ENCODE measurements at places on chromosomes 4 and X.

DNA sequence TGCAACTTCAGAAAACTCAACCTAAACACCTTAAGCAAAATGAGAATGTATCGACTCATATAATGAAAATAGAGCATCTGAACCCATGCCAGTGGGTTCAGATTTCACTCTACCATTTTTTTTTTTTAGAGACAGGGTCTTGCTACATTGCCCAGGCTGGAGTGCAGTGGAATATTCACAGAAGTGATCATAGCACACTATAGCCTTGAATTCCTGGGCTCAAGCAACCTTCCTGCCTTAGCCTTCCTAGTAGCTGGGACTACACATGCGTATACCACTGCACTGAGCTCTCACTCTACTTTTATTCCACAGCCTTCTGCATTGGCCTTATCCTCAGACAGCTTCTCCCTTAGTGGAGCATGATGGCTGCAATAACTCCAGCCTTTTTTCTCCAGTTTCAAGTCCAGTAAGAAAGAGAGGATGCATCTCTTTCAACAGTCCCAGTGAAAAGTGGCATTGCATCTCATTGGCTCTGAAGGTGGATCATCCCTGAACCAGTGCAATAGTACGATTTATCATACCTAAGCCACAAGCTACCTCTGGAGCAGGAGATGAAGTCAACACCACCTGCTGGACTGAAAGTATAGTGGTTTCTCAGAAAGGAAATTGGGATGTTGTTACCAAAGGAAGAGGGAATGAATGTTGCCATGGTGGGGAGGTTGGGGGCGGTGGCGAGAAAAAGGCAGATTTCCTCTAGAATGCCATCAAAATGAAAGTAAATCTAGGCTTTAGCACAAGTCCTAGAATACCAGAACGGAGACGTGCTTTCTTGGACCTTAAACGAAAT, 2.0 kb upstream of the SOD3 start:
- no peak for DNase-seq

DNA sequence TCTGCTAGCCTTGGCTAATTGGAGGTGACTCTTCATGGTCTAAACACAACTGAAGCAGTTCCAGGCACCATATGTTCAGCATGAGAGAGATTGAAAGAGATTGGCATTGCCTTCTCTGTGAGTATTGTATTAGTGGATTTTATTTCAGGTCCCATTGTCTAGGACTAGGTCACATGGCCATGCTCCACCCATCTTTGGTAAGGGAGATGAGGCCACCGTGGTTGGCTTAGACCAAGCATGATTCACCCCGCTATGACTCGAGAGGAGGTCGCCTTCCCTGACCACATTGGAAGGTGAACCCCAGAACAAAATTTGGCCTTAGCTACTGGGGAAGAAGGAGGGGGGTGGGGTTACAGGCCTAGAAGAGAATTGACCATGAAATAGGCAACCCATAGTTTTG, 109.9 kb upstream of the BCOR start:
- no peak for DNase-seq

DNA sequence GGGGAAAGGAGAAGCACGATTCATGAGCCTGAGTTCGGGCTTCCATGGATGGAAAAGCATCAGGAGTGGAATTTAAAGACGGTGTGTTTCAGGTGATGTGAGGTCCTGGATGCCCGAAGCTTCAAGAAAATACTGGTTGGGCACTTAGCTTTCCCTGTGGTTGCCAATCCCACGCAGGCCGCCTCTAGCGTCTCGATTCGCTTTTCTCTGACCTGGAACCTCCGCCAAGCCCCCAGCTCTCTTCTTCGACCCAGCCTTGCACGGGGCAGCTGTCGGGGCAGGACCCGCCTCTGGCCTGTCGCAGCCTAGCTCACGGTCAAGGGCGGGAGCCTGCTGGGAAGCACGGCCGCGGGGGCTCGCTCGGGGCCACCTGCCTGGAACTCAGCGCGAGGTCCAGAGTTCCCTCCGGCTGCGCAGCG, 308 bp upstream of the TLR2 start:
- no peak for DNase-seq

GRCh38 chrX:46722742-46723568, 36.0 kb downstream of the SLC9A7 start:
- DNase-seq: peak; percentile 28

DNA sequence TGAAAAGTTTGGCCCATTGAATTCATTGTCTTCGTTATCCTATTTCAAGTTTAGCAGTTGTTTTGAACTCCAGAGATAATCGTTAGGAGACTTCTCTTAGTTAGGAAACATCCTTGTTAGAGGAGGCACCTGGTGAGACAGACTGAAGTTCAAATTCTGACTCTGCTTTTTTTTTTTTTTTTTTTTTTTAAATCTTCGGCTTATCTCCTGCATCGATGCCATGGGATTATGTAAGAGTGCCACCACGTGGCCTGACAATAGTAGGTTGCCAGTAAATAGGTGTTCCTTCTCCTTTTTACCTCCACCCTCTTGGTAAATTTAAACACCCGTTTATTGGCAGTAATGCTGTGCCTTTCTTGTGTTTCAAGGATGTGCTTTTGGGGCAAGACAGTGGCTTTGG, 149.3 kb downstream of the SOWAHB start:
- DNase-seq: peak; percentile 46

DNA sequence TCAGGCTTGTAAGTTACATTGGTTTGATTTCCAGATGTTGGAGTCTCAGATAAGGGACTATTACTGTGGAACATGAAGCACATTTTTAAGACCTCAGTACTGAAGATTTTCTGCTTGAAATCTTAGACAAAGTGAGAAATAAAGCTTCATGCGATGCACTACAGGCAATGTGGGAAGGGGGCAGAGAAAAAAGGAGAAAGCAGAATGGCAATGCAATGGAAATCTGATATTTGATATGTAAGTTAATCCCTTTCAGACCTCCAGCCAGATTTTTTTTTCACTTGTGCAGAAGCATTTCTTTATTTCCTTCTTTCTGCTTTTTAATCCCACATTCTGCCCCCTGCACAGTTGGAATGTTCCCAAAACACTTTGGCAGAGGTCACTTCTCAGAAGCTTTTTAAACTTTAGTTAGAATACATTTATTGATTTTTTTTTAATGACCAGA, 174.3 kb downstream of the ADGRL3 start:
- DNase-seq: no peak

GRCh38 chr4:153039542-153040185, 103.5 kb downstream of the FHDC1 start:
- no peak for DNase-seq

DNA sequence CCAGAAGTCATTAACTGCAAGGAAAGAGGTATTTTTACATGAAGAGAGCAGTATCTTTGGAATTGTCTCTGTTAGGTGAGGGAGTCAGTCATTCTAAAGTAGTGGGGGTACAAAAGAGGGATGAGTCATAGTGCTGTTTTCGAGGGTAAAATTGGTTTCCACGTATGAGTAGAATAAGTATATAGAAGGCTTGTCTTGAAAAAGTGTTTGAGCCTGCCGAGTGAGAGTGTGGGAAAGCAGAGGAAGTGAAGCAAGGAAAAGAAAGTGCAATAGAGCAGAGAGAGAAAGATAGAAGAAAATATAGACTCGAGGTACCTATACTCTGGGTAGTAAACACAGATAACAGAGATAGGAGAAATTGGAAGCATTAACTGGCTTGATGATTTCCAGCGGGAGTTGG, 696.4 kb downstream of the DMD start:
- no peak for DNase-seq

GRCh38 chr4:16573739-16574138, 324.7 kb downstream of the LDB2 start:
- DNase-seq: no peak

DNA sequence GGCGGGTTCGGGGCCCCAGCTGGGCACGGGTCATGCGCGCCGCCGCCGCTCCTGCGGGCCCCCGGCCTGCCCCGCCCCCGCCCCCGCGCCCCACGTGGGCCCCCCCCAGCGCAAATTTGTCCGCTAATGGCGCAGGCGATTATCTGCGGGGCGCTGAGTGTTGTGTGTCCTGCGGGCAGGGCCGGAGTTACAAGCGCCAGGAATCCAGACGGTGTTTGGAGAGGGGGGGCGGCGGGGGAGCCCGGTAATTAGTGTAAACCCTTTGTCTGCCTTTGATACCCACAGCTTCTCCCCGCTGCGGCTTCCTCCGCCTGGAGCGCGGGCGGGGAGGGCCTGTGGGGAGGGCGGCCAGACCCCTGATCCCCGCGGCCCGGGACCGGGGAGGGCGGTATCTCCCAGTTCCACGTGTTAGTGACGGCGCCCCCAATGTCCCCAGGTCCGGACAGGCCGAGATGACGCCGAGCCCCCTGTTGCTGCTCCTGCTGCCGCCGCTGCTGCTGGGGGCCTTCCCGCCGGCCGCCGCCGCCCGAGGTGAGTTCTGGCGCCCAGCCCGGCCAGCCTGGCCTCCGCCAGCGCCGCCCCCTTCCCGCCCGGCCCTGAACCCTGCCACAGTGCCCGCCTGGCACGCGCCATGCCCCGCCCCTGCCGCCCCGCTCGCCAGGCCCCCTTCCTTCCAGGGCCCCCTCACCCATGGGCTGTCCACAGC, 761 bp downstream of the FGFRL1 start:
- DNase-seq: peak; percentile 63

DNA sequence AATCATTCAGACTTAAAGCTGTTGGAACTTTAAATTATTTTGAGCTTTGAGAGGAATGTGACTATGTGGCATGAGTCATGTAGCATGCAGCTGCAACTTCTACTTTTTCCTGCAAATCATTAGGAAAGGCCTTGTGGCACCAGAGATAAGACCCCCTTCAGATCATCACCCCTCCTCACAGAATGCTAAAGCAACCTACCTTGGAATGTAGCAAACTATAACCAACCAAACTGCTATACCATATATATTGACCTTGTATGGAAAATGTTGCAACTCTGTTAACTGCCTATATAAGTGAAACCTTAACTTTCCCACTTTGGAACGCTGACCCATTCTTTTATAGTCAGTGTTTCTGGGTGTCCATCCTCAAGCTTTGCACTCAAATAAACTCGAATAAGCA, 32.0 kb downstream of the ATXN3L start:
- DNase-seq: no peak

DNA sequence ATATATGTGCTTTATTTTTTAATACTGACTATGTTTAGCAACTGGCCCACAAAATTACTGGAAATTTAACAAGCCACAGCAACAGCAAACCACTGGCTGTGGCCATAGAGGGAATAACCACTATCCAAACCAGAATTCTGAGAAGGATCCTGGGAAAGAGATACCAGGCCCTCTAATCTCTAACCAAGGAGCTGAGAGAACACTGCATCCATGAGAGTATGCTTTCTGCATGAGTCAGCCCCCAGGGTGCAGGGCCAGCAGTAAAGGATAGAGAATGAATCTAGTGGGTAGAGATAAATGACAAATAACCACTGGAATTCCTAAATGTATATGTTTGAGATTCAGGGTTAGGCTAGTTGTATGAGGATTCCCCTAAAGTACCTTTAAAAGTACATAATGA, 221.8 kb downstream of the KIT start:
- DNase-seq: peak; percentile 42

GRCh38 chr4:26931451-26931850, 70.8 kb downstream of the STIM2 start:
- no peak for DNase-seq

DNA sequence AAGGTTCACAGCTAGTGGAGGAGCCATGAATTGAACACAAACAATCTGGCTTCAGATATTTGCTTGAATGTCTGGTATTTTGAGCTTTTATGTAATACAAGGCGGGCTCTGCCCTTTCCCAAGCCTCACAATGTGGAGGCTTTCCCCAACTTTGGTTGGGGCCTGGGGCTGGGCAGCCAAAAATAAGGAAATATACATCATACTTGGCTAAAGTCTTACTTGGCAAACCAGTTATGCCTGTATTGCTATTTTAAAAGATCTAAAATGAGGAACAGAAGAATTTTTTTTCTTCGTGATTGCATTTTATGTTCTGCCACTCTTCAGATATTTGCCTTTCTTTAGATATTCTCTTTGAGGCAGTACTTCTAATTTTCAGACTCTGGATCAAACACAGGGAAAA, 26.1 kb downstream of the ARFIP1 start:
- no peak for DNase-seq

DNA sequence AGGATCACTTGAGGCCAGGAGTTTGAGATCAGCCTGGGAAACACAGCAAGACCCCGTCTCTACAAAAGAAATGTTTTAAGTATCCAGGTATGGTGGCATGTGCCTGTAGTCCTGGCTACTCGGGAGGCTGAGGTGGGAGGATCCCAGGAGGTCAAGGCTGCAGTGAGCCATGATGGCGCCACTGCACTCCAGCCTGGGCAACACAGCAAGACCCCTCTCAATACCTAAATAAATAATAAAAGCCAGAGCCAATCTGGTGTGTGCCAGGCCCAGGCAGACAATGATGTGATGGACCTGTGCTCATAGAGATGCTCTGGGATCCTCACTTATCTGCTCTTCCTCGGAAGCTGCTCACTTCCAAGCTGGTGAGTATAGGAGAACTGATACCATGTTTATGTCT, 18.2 kb upstream of the SASH3 start:
- DNase-seq: no peak

DNA sequence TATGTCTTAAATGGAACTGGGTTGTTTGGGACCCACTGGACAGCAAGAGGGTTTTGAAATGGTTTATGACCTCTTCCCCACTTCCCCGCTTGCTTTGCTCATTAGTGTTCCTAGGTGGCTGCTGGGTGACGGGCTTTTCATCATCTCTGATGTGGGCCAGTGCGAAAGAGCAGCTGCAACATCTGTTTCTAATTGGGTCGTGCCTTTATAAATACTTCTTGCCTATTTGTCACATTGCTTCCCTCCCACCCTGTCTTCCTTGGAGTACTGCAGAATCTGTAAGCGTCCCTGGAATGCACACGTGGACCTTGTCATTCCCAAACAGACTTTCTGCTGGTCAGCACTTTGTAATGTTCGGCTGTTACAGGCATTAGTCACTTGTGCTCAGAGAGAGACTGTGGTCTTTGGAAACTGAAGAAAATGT, 35.2 kb downstream of the SEPTIN11 start:
- DNase-seq: peak; percentile 85
